Uterus (tissue), 4 donors: ENCODE measurements at places on chromosomes 12 and 14.
A peak's percentile ranks its signal among the peaks of the same experiment; 100 is the strongest.

DNA sequence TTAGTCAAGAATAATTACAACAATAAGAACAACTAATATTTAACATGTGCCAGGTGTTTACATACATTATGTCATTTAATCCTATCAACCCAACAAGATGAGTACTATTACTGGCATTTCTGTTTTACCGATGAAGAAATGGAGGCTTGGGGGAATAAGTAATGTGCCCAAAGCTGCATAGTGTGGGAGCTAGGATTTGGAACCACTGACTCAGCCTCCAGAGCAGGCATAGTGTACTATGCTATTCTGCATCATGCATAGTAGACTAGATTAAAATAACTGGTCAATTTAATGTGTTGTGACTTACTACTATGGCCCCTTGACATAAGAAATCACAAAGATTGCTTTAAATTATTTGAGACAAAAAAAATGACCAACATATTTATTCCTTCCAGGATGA lies 9.5 kb downstream of the GPR19 start:
- DNase-seq, result no peak

- no peak for DNase-seq
These were observed 62.8 kb upstream of the NAV3 start for GRCh38 chr12:77767756-77768343.

DNA sequence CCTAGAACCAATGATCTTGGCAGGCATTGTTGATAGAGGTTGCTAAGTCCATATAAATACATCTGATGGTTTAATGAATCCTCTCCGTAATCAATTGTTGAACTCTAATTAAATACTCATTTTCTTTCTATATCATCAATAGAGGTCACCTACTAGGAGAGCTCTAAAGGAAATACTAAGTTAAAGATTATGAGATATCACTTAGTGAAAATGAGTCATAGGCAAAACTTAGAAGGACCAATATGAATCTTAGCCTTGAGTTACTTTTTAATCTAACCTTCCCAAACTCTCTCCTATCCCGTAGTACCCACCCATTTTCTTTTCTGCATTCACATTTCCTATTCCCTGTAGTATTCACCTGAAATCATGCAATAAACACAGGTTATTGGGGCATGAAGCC lies 50.2 kb downstream of the MBIP start:
- DNase-seq, result no peak

DNA sequence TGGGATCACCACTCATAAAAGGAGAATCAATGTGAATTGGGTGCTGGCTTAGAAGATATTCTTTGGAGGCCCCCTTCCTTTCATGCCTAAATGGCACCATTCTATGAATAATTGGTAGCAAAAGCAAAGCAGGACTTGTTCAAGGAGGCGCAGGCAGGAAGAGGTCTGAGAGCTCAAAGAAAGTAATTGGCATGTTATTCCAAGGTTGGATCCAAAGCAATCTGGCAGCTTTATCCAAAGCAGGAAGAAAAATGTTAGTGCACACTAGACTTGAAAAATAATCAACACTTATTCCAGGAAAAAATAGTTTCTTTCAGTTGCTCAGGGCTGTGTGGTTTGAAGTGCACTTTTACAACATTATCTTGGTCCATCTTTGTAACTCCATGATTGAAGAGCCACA lies 326.4 kb downstream of the NUAK1 start:
- DNase-seq, result no peak

GRCh38 chr12:19826980-19827550 lies 387.8 kb downstream of the AEBP2 start:
- no peak for DNase-seq

- DNase-seq, result no peak
These were observed 54.0 kb downstream of the BCAT1 start for GRCh38 chr12:24894879-24895278.

DNA sequence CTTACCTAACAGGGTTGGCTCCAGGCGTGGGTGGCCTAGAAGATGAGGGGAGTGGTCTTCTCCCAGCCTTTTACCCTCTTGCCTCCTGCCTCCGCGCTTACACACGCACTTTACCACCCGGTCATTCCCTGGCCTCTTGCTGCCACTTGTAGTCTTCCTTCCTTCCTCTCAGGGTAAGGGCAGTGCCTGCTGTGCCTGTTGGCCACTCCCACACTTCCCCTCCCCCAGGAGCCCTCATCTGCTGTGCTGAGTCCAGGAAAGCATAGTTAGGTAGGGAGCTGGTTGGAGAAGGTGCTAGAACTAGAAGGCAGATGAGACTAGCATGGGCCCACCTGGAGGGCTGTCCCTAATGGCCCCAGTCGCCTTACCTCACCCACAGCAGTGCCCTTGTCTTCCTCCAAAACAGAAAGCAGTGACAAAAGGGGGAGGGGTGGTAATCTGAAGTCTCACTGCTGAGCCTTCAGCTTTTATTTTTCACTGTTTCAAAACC lies 54.3 kb upstream of the SRSF5 start:
- DNase-seq, result peak; percentile 51

GRCh38 chr12:95182868-95183415 lies 34.3 kb downstream of the FGD6 start:
- no peak for DNase-seq

DNA sequence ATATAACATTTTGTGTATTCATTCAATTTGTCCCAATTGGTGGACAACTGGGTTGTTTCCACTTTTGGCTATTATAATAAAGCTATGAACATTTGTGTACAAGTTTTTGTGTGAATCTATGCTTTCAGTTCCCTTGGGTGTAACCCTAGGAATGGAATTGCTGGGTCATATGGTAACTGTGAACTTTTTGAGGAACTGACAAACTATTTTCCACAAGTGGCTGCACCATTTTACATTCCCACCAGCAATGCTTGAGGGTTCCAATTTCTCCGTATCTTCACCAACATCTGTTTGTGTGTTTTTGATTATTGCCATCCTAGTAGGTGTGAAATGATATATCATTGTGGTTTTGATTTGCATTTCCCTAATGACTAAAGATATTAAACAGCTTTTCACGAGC lies 13.0 kb downstream of the LPCAT3 start:
- no peak for DNase-seq

- no peak for DNase-seq
These were observed 624.2 kb downstream of the DIO2 start for GRCh38 chr14:79586989-79587598.

- no peak for DNase-seq
These were observed 15.7 kb downstream of the PLEKHG7 start for GRCh38 chr12:92718483-92718990.

DNA sequence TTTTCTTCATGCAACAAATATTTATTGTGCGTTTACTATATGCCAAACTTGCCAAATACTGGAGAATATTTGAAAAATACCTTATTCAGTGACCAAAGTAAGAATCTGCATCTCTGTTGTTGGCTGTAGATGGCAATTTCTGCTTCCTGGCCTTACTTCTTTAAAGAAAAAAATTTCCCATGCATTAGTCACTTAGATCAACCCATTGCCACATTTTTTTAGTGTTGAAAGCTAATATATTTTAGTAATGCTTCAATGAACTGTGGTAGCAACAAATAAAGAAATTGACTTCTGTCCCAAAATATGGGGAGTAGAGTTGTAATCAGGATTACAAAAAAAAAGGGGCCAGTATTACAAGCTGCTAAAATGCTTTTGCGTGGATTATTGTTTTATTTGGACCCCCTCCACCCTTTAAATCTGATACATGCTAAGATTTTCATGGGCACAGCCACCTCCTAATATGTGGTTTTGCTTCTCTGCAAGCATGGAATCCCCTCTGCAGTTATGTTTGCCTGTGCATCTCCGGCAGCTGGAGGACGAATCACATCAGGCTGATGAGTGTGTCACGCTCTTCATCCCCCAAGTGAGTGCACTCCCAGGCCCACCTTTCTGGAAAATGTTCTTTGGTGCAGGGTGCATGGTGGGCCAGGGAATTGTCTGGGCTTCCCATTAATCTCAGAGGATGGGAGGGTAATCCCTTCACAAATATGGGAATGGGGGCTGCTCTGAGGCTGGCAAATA lies 38.1 kb upstream of the PTCSC3 start:
- DNase-seq, result no peak

- DNase-seq, result no peak
These were observed 65.2 kb upstream of the PDZRN4 start for GRCh38 chr12:41122894-41123293.

GRCh38 chr12:109795023-109795422 lies 38.2 kb downstream of the TRPV4 start:
- DNase-seq, result no peak

DNA sequence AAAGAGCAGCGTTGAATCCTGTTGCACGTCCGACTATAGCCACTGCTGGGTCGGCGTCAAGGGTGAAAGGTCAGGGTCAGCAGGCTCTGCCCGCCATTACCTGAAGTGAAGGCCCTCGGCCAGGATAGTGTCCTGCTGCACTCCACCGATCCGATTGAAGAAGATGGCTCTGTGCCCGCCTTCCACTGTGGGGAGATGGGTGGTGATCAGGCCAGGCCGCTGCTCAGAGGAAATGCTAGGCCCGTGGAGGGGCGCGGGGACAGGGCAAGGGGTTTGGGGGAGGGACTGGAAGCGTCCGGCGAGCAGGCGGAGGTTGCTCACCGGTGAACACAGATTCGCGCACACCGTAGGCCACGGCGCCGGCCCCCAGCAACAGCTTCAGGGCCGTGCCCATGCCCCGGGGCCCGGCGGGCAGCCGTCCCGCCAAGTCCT lies 352 bp downstream of the PHB2 start:
- DNase-seq, result no peak

- no peak for DNase-seq
These were observed 574 bp upstream of the CRADD start for GRCh38 chr12:93676408-93677194.

- DNase-seq, result no peak
These were observed 106.2 kb upstream of the PDE3A start for GRCh38 chr12:20262119-20262518.

GRCh38 chr14:87443787-87444186 lies 549.2 kb downstream of the GALC start:
- no peak for DNase-seq

GRCh38 chr12:2804393-2805142 lies 7.9 kb upstream of the ITFG2 start:
- peak; percentile 52 for DNase-seq

DNA sequence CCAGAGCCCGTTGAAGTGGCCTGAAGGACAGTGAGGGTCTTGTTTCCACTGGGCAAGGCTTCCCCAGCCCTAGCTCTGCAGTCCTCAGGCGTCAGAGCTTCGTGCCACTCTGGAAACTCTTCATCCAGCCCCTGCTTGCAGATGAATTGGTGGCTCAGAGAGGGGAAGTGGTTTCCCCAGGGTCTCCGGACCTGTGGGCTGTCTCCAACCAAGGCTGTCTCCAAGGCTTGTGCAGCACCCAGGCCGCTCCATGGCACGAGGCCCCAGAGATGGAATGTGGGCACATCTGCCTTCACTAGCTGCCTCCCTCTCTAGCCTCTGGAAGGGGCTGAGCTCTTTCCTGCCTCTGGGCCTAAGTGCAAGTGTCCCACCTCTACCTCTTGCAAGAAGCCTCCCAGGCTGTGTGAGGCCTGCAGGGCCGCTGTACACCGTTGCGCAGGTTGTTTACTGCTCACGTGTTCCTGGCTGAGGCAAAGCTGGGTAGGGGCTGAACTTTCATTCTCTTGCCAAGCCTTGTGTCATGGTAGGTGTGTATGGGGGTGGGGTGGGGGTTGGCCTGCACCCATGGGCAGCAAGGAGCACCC lies 11.1 kb downstream of the RIN3 start:
- DNase-seq, result no peak

DNA sequence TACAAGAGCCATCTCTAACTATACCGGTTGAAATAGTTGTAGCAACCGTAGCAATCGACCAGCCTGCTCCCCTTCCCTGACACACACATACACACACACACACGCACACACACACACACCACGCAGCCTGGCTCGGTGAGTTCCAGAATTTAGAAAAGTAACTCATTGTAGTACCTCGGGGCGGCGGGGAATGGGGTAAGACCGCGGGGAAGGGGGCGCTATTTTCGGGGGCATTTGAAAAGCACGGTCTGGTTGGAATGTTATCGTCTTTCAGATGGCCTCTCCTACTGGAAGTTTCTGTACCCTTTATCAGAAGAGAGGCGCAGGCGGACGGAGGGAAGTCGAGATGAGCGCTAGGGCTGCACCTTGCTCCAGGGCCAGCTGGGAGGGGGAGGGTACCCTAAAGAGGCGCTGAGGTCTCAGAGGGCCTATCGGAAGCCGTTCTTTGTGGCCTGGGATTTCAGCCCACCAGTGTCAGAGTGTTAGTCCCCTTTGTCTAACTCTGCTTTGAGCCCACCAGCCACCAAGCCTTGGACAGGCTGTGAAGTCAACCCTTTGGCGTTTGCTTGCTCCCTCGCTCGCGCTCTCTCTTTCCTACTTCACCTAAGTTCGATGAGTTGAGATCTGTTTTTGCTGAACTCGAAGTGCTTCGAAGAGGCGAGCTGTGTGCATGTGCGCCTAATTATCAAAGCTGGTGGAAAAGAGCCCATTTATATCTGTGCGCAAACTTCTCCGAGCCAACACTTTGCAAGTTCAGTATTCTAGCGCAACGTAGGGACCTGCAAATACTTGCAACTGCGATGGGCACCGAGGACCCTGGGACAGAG lies 837 bp downstream of the COL2A1 start:
- no peak for DNase-seq
